ENCODE measurements at places on chromosomes 1 and 21.

DNA sequence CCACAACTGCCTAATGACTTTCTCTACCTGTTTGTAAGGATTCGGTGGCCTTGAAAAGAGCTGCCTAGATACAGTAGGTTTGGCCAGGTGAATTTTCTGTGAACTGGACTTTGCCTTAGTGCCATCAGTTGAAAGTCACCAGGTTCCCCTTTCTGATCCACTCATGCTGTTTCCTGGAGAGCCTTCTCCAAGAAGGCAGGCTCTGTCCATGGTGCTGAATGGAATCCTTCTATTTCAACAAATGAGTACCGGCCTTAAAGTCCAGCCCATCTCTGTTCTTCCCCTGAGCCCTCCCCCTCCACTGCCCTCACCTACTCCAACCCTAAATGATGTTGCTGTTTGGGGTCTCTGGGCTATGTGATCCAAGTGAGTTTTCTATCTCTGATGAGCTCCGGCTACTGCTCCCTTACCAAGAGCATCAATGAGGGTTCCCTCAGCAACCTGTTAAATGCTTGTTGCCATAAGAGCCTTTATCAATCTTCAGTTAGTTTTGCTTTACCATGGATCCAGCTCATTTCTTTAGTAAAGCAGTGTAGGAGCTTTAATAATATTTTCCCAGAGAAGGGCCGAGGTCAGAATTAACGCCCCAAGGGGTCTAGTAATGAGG lies 500.4 kb downstream of the PTPRU start:
- DNase-seq, result no peak

GRCh38 chr1:205582471-205583291 lies 49.1 kb downstream of the ELK4 start:
- DNase-seq, result peak; percentile 47

DNA sequence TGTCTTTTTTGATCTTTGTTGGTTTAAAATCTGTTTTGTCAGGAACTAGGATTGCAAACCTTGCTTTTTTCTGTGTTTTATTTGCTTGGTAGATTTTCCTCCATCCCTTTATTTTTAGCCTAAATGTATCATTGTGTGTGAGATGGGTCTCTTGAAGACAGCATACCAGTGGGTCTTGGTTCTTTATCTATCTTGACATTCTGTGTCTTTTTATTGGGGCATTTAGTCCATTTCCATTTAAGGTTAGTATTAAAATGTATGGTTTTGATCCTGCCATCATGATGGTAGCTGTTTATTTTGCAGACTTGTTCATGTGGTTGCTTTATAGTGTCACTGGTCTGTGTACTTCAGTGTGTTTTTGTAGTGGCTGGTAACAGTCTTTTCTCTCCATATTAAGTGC lies 14.1 kb downstream of the ZNF678 start:
- no peak for DNase-seq

GRCh38 chr21:34946916-34947534 lies 102.1 kb downstream of the RUNX1 start:
- DNase-seq, result no peak

DNA sequence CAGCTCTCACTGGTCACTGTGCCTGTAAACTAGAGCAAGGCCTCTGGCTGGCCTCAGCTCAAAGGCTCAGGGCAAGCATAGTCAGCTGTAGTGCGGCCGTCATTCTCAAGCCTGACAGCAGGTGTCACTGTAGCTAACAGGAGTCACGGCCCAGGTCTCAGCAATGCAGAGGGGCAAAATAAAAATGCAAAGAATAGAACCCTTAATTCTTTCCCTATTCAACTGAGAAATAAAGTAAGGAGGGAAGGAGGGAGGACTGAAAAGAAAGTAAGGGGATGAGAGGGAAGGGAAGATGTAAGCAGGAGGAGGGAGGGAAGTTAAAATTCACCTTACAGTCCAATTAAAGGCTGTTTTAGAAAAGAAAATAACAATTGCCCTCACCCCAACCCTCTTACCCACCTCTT lies 106.1 kb downstream of the KIAA0319L start:
- peak; percentile 63 for DNase-seq

GRCh38 chr1:6594977-6595740 lies 7.5 kb downstream of the KLHL21 start:
- DNase-seq, result no peak

- DNase-seq, result no peak
Observed at GRCh38 chr1:48844187-48844586, 67.5 kb upstream of the BEND5 start.

- DNase-seq, result no peak
Observed at GRCh38 chr1:178434899-178435435, 61.8 kb downstream of the CLEC20A start.
